Temporal lobe (tissue), 4 donors: ENCODE measurements at places on chromosomes 2 and 18. TPM values are rescaled to one million over a fixed set of nuclear protein-coding genes. Genes with fewer than 3 reads are reported as not detected.

MPPE1 gene
- total RNA-seq = 15.5 TPM

UGT1A9 gene
- not detected for total RNA-seq

EPHA4 gene
- total RNA-seq = 134 TPM

SCTR gene
- 0.49 TPM for total RNA-seq

PXDN gene
- 22.1 TPM for total RNA-seq

LYG1 gene
- 0.74 TPM for total RNA-seq

ZNF804A gene
- total RNA-seq = 18.4 TPM

CCDC74B gene
- total RNA-seq = 4.7 TPM

MOCOS gene
- total RNA-seq = 0.25 TPM

ATP8B1 gene
- 4.2 TPM for total RNA-seq

LOXL3 gene
- 11.1 TPM for total RNA-seq

GPR17 gene
- 3.0 TPM for total RNA-seq

AMER3 gene
- 26.8 TPM for total RNA-seq

MYL12A gene
- total RNA-seq = 34.2 TPM

IL36B gene
- total RNA-seq = not detected

FSIP2 gene
- 3.2 TPM for total RNA-seq

KRTCAP3 gene
- 0.25 TPM for total RNA-seq
